Osteoblast (primary cell): ENCODE measurements at places on chromosomes 1 and 21.
A peak's percentile ranks its signal among the peaks of the same experiment; 100 is the strongest.

- peaks cover 42% of the 10 kb centered on the region for H3K36me3 ChIP-seq
- no peak for DNase-seq
- H3K27me3 ChIP-seq = no peaks in the 10 kb centered on the region
- H3K4me3 ChIP-seq = no peak overlapping the region
- no peak overlapping the region for H3K27ac ChIP-seq
These were observed 50.1 kb downstream of the BRWD1 start for GRCh38 chr21:39263372-39263771.

GRCh38 chr1:167312871-167313270, 92.2 kb downstream of the POU2F1 start:
- H3K27me3 ChIP-seq = no peaks in the 10 kb centered on the region
- H3K4me3 ChIP-seq = no peak overlapping the region
- no peak overlapping the region for H3K27ac ChIP-seq
- H3K4me1 ChIP-seq = no peaks in the 10 kb centered on the region

DNA sequence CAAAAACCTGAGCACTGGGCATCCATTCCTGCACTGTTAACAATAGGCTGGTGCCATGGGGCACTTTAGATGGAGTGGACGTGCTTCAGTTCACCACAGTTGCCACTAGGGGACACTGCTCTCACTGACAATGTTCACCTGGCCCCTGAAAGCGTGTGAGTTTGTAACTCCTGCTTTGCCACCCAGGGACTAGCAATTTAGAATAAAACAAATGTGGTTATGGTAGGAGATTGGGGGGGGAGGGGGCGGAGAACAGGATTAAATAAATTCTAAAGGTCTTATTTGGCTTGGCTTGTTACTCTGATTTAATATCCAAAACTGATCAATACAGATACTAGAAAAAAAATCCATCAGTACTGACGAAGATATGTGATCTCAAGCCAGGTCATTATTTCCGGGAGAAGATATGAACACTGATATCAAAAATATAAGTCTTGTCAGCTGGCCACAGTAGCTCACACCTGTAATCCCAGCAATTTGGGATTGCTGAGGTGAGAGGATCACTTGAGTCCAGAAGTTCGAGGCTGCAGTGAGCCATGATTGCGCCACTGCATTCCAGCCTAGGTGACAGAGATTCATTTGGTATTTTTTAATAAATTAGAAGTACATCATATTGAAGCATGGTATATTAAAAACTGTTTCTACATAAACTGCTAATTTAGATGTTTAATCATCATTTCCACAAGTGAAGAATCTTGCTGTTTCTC, 23.2 kb downstream of the INTS7 start:
- H3K27me3 ChIP-seq = no peaks in the 10 kb centered on the region
- peaks cover 22% of the 10 kb centered on the region for H3K36me3 ChIP-seq
- DNase-seq = peak; percentile 94
- H3K27ac ChIP-seq = no peak overlapping the region
- H3K4me1 ChIP-seq = no peaks in the 10 kb centered on the region
- no peak overlapping the region for H3K4me3 ChIP-seq

- no peaks in the 10 kb centered on the region for H3K4me1 ChIP-seq
- no peaks in the 10 kb centered on the region for H3K36me3 ChIP-seq
- H3K27me3 ChIP-seq = no peaks in the 10 kb centered on the region
These were observed 29.6 kb upstream of the RGS16 start for GRCh38 chr1:182633657-182634281.

GRCh38 chr1:107499139-107499744, 358.4 kb downstream of the NTNG1 start:
- H3K27me3 ChIP-seq = no peaks in the 10 kb centered on the region
- no peak for DNase-seq
- H3K27ac ChIP-seq = no peak overlapping the region
- no peaks in the 10 kb centered on the region for H3K4me1 ChIP-seq
- H3K4me3 ChIP-seq = no peak overlapping the region

DNA sequence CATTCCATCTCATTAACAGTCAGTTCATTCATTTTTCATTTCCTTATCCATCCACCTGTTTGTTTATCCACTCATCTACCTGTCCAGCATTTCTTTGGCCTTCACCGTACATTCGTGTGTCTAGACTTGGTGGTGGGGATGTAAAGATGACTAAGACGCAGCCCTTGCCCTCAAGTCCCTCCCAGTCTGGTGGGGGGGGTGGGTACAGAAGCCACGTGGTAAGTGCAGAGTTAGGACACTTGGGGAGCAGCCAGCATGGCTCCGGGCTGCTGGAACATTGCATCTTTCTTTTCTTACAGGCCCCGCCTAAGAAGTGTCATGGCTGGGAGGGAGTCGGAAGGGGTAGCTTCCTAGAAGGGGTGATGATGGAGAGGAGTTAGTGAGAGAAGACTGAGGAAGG, 17.2 kb downstream of the KIF26B start:
- no peaks in the 10 kb centered on the region for H3K4me1 ChIP-seq
- no peaks in the 10 kb centered on the region for H3K36me3 ChIP-seq
- no peak overlapping the region for H3K4me3 ChIP-seq
- H3K27ac ChIP-seq = no peak overlapping the region
- H3K27me3 ChIP-seq = no peaks in the 10 kb centered on the region

- DNase-seq = no peak
- no peak overlapping the region for H3K4me3 ChIP-seq
- peaks cover 3% of the 10 kb centered on the region for H3K27me3 ChIP-seq
- H3K4me1 ChIP-seq = no peaks in the 10 kb centered on the region
These were observed 89.0 kb downstream of the TBX19 start for GRCh38 chr1:168369655-168370054.

DNA sequence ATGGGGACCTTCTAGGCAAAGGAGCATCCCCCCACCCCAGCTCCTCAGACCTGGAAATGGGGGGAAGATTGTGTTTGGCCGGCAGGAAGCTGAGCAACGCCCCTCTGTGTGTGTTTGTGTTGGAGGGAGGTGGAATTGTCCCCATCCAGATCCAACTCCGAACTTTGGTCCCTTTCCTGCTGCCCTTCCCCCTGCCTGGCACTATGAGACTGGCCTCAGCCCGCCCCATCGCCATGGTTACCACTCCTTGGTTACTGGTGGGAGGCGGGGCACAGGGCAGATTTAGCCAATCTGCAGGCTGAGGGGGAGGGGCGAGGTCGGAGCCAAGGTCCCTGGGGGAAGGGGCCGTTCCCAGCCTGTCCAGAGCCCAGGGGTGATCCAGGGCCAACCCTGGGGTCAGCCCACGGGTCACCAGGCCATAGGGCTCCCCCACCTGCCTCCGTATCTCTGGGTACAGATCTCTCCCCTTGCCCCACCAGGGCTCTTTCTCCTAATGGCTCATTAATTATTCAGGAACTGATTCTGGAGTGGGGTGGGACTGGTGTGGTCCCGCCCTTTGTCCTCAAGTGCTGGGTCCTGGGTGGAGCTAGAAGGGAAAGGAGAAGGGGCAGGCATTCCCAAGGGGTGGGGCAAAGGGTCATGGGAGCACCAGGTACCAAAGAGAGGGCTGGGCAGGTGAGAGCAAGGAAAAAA, 15.2 kb downstream of the PTPRF start:
- H3K27me3 ChIP-seq = no peaks in the 10 kb centered on the region
- no peak overlapping the region for H3K27ac ChIP-seq
- H3K4me1 ChIP-seq = no peaks in the 10 kb centered on the region
- H3K36me3 ChIP-seq = no peaks in the 10 kb centered on the region
- no peak overlapping the region for H3K4me3 ChIP-seq

DNA sequence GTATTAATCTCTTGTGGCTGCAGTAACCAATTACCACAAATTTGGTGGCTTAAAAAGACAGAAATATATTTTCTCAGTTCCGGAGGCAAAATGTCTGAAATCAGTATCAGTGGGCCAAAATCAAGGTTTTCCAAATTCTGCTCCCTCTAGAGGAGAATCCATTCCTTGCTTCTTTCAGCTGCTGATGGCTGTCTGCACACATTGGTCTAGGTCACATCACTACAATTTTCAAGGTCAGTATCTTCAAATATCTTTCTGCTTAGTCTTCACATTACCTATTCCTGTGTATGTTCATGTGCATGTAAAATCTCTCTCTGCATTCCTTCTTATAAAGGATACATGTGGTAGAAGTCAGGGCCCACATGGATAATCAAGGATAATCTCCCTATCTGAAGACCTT, 999.4 kb downstream of the KCNT2 start:
- H3K27me3 ChIP-seq = no peaks in the 10 kb centered on the region
- H3K27ac ChIP-seq = no peak overlapping the region
- no peak overlapping the region for H3K4me3 ChIP-seq
- H3K36me3 ChIP-seq = no peaks in the 10 kb centered on the region

- H3K36me3 ChIP-seq = no peaks in the 10 kb centered on the region
- H3K27me3 ChIP-seq = peaks cover 32% of the 10 kb centered on the region
- H3K4me3 ChIP-seq = no peak overlapping the region
- no peak overlapping the region for H3K27ac ChIP-seq
- DNase-seq = no peak
These were observed 37.7 kb downstream of the PIK3C2B start for GRCh38 chr1:204456826-204457442.

- H3K27ac ChIP-seq = no peak overlapping the region
- no peaks in the 10 kb centered on the region for H3K36me3 ChIP-seq
- H3K4me1 ChIP-seq = peaks cover 7% of the 10 kb centered on the region
- H3K4me3 ChIP-seq = no peak overlapping the region
- no peaks in the 10 kb centered on the region for H3K27me3 ChIP-seq
- DNase-seq = no peak
These were observed 205.8 kb upstream of the LYPLAL1 start for GRCh38 chr1:218967836-218968235.

DNA sequence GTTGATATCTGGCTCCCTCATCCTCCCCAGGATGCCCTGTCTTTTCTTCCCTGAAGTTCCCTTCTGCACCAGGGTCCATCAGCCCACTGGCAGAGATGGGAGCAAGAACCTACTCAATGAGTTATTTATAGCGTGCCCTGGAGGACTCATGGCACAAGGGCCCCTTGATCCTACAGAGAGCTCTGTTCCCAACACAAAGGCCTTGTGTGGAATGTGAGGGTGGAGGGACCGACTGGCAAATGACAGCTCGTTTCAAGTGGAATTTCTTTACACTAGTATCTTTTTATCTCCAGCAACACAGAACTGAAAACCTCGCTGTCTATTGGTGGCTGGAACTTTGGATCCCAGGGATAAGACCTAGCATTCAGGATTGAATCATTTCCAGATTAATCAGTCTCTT, 22.4 kb downstream of the CHI3L2 start:
- no peaks in the 10 kb centered on the region for H3K4me1 ChIP-seq
- DNase-seq = no peak
- no peak overlapping the region for H3K4me3 ChIP-seq
- H3K27ac ChIP-seq = no peak overlapping the region

- no peak for DNase-seq
- H3K4me1 ChIP-seq = peaks cover 28% of the 10 kb centered on the region
- H3K27me3 ChIP-seq = no peaks in the 10 kb centered on the region
- H3K27ac ChIP-seq = no peak overlapping the region
- no peaks in the 10 kb centered on the region for H3K36me3 ChIP-seq
These were observed 46.1 kb downstream of the APP start for GRCh38 chr21:26124421-26124833.

- H3K4me1 ChIP-seq = no peaks in the 10 kb centered on the region
- H3K36me3 ChIP-seq = no peaks in the 10 kb centered on the region
- no peaks in the 10 kb centered on the region for H3K27me3 ChIP-seq
- peak; percentile 88 for DNase-seq
These were observed 62.5 kb downstream of the WNT9A start for GRCh38 chr1:227885135-227885647.

DNA sequence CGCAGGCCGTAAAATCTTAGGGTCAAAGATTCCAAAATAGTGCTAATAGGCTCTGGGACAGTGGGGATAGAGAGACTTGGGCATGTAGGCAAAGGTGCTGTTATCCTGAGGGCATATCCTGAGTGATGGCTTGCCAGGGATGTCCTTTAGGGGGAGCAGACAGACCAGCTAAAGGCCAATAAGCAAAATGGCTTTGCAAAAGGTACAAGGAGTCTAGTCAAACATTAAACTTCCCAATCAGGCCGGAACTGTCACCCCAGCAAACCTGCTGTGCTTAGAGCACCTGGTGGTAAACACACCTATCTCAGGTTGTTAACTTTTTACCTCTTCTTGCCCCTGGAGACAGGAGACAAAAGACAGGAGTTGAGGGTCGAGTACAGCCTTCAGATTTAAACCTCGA, 49.1 kb downstream of the TRABD2B start:
- no peak for DNase-seq
- H3K27ac ChIP-seq = no peak overlapping the region
- H3K36me3 ChIP-seq = no peaks in the 10 kb centered on the region
- H3K27me3 ChIP-seq = no peaks in the 10 kb centered on the region

- H3K4me1 ChIP-seq = peaks cover 31% of the 10 kb centered on the region
- no peaks in the 10 kb centered on the region for H3K27me3 ChIP-seq
- H3K27ac ChIP-seq = peak overlapping the region; percentile 49
- no peaks in the 10 kb centered on the region for H3K36me3 ChIP-seq
- H3K4me3 ChIP-seq = no peak overlapping the region
These were observed 31.8 kb downstream of the ADGRL2 start for GRCh38 chr1:81832573-81832972.

- H3K27me3 ChIP-seq = no peaks in the 10 kb centered on the region
- peaks cover 18% of the 10 kb centered on the region for H3K36me3 ChIP-seq
- H3K4me1 ChIP-seq = peaks cover 17% of the 10 kb centered on the region
- no peak for DNase-seq
These were observed 48.3 kb downstream of the BCAR3 start for GRCh38 chr1:93633313-93633712.

DNA sequence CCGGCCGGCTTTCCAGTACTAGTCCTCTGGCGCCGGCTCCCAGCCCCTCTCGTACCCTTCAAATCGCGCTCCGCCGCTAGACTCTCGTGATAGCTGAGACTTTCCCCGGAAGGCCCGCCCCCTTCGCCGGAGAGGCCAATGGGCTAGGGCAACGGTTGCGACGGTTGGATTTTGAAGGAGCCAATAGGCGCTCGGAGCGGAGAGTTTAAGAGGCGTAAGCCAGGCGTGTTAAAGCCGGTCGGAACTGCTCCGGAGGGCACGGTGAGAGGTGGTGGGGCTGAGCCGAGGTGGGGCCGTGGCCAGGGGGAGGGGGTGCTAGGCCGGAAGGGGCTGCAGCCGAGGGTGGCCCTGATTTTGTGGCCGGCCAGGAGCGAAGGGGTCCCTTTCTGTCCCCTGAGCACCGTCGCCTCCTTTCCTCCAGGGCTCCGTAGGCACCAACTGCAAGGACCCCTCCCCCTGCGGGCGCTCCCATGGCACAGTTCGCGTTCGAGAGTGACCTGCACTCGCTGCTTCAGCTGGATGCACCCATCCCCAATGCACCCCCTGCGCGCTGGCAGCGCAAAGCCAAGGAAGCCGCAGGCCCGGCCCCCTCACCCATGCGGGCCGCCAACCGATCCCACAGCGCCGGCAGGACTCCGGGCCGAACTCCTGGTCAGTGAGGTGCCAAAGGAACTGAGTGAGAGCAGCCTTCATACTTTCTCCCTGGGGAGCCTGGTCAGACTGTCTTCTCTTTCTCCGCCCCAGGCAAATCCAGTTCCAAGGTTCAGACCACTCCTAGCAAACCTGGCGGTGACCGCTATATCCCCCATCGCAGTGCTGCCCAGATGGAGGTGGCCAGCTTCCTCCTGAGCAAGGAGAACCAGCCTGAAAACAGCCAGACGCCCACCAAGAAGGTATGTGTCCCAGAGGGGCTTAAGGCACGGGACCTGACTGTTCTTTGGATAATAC, at the start of gene CDC20:
CDC20 (plus strand) TSS at position 236 of the 948 bp plus-strand sequence; CDS start at position 471, 235 bp downstream.
- H3K4me3 ChIP-seq = peak within 1 kb of the TSS; percentile 85
- peak within 1 kb of the TSS; percentile 69 for H3K27ac ChIP-seq
- H3K4me1 ChIP-seq = peaks cover 38% of the 10 kb centered on the region
- no peaks in the 10 kb centered on the region for H3K27me3 ChIP-seq
- peaks cover 40% of the 10 kb centered on the region for H3K36me3 ChIP-seq

GRCh38 chr1:145961425-145962156, 2.8 kb downstream of the ANKRD34A start:
- H3K27ac ChIP-seq = peak overlapping the region; percentile 35
- H3K4me1 ChIP-seq = peaks cover 53% of the 10 kb centered on the region
- H3K4me3 ChIP-seq = peak overlapping the region; percentile 89
- peak; percentile 82 for DNase-seq
- H3K36me3 ChIP-seq = no peaks in the 10 kb centered on the region
